ENCODE measurements at places on chromosomes 5 and 9.
A peak's percentile ranks its signal among the peaks of the same experiment; 100 is the strongest.

- no peak for DNase-seq
Measured at GRCh38 chr5:109099081-109099480, 310.7 kb downstream of the PJA2 start.

- DNase-seq = no peak
Measured at GRCh38 chr9:9341203-9341602, 1271.6 kb downstream of the PTPRD start.

DNA sequence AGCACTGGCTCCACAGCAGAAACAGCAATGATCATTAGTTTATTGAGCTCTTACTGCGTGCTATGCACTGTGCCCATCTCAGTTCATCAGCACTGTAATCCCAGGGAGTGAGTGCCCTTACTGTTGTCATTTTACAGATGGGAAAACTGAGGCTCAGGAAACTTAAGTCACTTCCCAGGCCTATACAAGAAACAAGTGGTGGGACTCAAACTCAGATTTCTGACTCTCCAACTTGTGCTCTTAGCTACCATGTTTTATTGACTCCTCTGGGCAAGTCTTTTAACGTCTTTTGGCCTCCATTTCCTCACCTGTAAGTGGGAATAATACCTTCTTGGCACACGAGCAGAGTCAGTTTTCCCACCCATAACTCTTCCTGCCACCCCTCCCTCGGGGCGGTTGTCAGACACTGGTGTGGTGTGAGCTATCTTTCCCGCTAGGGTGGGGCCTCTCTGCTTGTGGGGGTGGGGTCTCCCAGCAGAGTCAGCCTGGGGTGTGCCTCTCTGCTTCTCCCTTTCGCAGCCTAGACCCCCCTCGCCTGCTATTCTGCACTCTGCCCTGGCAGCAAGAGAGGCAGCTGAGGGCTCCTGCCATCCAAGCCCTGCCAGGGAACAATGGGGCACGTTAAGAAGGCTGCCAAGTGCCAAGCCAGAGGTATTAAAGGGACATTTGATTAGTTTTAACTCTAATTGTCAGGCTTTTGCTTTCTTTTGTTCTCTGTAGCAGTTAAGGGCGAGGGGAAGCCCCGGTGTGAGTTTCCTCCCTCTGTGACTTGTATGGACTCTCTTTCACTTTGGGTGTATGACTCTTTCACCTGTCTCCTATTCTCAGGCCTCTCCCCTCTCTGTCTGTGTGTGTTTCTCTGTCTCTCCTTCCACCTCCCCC lies 12.1 kb downstream of the GALNT10 start:
- DNase-seq = no peak

GRCh38 chr9:109904666-109905065 lies 124.7 kb downstream of the PALM2AKAP2 start:
- no peak for DNase-seq

DNA sequence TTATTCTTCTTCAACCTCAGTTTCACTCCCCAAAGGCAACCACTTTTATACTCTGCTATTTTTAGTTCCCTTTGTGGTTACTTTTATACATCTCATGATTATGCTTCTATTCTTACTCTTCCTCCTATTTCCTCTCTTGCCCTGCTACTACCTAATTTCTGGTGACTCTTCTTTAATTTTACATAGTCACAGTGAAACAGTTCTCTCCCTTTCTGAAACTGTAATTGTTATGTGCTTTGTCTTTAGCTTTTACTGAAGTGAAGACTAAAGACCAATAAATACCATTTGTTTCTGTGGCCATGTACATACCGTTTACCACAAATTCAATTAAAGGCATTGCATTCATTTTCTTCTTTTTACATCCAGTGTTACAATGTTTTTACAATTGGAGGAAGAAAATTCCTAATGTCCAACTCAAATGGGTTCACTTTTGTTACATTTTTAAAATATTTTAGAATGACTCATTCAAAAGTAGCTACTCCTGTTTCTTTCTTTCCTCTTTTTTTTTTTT lies 410.6 kb downstream of the PSAT1 start:
- DNase-seq = no peak

DNA sequence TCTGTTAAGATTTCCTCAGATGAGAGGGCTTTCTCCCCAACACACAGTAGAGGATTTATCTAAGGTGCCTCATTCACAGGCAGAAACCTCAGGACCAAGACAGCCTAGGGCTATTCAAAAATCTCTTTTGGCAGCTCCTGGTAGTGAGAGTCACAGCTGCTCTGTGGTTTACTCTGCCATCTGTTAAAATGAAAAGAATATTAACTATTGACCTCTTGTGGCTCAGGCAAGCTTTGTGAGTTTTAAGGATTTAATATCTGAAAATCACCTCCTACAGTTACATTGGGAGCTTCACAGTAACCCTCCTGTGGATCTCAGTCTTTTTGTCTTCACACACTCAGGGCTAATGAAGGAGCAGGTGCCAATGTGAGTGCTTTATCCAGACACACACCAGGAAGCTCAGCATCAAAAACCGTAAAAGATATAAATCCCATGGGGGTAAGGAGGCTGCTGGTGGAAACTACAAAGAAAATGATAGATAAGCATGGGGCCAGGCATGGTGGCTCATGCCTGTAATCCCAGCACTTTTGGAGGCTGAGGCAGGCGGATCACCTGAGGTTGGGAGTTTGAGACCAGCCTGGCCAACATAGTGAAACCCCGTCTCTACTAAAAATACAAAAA lies 29.7 kb downstream of the PPP1R2B start:
- DNase-seq = no peak

DNA sequence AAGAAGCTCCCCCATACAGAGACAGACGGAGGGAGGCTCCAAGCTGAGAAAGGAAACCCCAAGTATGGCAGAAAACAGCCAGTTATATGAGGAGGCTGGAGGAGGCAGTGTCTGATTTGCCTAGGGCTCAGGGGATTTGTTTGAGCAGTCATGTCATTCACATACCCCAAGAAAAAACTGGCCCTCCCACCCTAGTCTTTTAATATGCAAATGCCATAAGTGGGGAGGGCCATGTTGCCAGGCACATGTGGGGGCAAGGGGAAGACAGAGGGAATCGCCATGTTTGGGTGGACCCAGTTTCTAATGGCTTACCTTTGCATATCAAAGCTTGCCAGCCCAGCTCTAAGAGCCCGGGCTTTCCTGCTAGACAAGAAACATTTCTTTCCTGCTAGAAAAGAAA lies 1163.8 kb downstream of the TAF11L14 start:
- DNase-seq = no peak

DNA sequence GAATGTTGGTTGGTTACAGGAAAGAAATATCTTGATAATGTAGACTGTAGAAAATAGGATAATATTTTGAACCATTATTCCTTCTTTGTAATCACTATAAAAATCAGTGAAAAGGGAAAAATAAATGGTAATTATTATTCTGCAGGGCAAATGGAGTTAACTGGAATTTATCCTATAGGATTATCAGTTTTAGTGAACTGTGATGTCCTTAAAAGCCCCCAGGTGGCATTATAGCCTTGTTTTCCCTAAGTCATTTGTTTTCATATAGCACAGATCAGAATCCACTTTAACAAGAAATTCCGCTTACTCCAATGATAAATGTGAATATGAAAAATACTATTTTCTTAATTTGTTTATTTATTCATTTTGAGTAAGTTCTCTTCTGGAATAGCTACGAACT lies 26.2 kb upstream of the WDR41 start:
- peak; percentile 20 for DNase-seq

- DNase-seq = no peak
Measured at GRCh38 chr5:154241021-154241420, 50.5 kb downstream of the GALNT10 start.

- DNase-seq = peak; percentile 47
Measured at GRCh38 chr5:171207256-171207847, 101.7 kb upstream of the TLX3 start.

- DNase-seq = peak; percentile 6
Measured at GRCh38 chr5:133758641-133759040, 146.3 kb upstream of the FSTL4 start.

DNA sequence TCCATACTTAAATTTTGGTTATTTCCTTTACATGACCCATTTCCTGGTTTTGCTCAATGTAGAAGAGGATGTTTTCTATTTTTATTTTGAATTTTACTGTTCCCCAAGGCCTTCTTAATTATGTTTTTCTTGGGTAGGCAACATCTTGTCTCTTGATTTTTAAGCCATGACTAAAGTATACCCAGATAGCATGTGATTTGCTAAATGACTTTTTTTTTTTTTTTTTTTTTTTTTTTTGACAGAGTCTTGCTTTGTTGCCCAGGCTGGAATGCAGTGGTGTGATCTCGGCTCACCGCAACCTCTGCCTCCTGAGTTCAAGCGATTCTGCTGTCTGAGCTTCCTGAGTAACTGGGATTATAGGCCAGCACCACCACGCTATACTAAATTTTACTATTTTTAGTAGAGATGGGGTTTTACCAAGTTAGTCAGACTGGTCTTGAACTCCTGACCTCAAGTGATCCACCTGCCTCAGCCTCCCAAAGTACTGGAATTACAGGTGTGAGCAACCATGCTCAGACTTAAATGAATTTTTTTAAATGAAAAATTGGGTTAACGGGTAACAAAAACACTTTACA lies 198.6 kb upstream of the DAB2 start:
- no peak for DNase-seq

- no peak for DNase-seq
Measured at GRCh38 chr9:70493029-70493428, 78.6 kb upstream of the KLF9 start.

DNA sequence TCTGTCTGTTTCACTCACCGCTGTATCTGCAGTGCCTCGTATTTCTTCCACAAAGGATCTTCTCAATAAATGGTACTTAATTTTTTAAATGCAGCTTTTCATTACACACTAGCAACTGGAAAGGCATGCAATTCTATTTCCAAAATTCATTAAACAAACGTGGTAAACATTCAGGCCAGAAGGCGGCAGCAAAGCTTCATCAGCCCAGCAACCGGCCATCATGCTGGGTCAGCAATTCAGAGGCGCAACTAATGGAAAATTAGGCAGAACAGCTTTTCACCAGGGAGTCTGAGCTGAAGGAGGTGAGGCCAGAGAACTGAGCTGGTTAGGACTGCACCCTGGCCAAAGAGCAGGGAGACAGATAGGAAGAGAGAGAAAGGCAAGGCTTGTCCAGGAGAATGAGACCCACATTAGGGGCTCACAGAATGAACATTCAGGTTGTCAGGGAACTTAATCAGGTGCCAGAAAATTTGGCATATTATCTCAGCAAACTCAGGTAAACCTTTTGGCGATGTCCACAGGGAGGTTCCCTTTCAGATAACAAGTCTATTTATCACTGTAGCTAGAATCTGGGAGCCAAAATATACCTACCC lies 17.7 kb upstream of the RNF180 start:
- DNase-seq = peak; percentile 49

DNA sequence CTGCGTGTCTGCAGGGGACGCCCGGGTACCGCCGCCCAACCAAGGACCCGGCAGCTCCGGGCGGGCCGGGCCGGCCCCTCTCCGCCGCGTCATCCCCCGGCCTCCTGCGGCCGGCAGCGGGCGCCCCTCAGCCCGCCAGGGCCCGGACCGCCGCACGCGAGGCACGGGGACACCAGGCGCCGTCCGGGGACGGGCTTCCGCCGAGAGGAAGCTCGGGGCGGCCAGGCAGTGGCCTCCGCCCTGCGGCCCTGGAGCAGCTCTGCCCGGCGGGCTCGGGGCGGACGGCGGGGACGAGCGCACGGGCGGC lies 373 bp downstream of the FBXW5 start:
- DNase-seq = no peak

DNA sequence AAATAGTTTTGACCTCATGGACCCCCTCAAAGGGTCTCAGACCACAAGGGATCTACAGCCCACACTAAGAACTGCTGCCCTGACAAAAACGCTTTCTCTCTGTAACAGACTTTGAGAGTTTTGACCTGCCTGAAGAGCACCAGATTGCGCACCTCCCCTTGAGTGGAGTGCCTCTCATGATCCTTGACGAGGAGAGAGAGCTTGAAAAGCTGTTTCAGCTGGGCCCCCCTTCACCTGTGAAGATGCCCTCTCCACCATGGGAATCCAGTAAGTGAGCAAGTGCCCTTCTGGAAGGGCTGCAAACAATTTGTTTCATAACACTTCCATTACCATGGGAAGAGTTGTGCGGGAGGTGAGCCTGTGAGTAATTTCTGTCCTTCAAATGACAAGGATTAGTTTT lies 6.0 kb downstream of the PTTG1 start:
- DNase-seq = no peak

- no peak for DNase-seq
Measured at GRCh38 chr5:172999974-173000373, 16.4 kb downstream of the ATP6V0E1 start.

DNA sequence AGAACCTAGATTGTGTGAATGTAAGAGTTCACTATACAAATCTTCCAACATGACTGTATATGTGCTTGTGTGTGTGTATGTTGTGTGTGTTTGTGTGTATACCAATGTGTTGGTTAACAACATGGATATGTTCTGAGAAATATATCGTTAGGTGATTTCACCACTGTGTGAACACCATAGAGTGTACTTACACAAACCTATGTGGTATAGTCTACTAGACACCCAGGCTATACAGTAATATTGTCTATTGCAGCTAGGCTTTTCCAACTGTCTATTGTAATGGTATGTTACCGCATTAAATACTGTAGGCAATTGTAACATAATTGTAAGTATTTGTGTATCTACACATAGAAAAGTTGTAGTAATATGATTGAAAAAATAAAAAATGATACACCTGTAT lies 959.2 kb upstream of the SEMA6A start:
- DNase-seq = no peak

Measured in bronchial epithelial cell (primary cell).